ENCODE measurements at places on chromosomes 12 and 14.

DNA sequence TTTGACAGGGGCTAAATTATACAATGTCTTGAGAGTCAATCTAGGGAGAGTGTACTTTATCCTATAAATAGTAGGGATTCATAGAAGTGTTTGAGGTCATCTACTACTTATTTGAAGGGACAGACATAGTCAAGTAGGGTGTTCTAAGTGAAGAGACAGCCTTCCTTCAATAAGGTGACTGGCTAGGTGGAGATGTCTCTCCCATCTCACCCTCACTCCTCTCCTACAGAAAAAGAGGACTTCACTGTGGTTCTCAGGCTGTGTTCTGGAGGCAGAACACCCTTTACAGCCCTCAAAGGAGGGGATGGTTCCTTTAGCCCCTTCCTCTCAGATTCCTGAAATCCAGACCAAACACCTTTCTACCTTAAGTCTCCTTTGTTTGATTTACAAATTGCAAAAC, 2.8 kb upstream of the NFE2 start:
- no peak for DNase-seq

DNA sequence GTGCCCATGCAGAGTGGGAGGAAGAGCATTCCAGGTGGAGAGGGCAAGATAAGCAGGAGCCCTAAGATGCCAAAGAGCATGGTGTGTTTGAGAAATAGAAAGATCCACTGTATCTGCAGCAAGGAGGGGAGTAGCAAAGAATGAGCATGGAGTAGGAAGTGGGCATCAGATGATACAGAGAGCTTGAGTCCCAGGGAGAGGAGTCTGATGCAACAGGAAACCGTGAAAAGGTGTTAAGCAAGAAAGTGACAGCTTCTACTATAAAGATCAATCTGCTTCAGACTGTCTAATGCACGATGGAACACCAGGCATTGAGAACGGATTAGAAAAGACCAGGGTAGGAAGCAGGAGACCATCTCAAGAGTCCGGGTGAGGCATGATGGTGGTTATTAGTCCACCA, 12.3 kb upstream of the GPRC5D start:
- DNase-seq, result no peak

DNA sequence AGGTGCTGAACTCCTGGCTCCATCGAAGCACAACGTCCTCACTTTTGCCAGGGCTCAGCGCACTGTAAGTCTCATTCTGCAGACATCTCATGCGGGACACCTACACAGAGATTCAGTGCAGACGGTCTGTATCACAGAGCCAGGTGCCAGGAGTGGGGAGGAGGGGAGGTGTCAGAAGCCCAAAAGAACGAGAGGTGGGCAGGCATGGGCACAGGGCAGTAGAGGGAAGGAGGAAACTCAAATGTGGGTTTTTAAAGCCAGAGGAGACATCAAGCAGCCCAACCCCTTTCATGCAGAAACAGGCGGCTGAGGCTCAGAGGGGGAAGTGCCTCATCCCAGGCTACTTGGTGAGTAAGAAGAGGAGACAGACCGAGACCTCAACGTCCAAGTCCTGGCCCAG, 2.5 kb upstream of the LPAR5 start:
- no peak for DNase-seq

GRCh38 chr12:92338671-92339070, 193.0 kb upstream of the BTG1 start:
- DNase-seq, result no peak
